ENCODE measurements at places on chromosomes 2 and 18. TPM values are rescaled to one million over a fixed set of nuclear protein-coding genes. Genes with fewer than 3 reads are reported as not detected.

MTLN gene
- 75.4 TPM for total RNA-seq

CHRND gene
- not detected for total RNA-seq

NCKAP5 gene
- total RNA-seq = 1.0 TPM

EPB41L5 gene
- 15.1 TPM for total RNA-seq

RAMP1 gene
- total RNA-seq = 3.7 TPM

ABCB11 gene
- total RNA-seq = 0.31 TPM

CHST10 gene
- total RNA-seq = 13.9 TPM

SELENOI gene
- total RNA-seq = 11.3 TPM

LOXL3 gene
- total RNA-seq = 13.4 TPM

RTN4 gene
- total RNA-seq = 413 TPM

ABCG5 gene
- 0.28 TPM for total RNA-seq

Measured in adrenal gland (tissue), 19 donors.